Activated naive CD4-positive, alpha-beta T cell treated with anti-CD3 and anti-CD28 coated beads, Interleukin-2, amount 10 ng/mL, durations not matched to agents 5 hours and 36 hours (primary cell): ENCODE measurements at places on chromosomes 6 and 20. TPM values are rescaled to one million over a fixed set of nuclear protein-coding genes. Genes with fewer than 3 reads are reported as not detected.

The HLA-F gene
- total RNA-seq = 312 TPM

The MUC21 gene
- not detected for total RNA-seq

The RAET1G gene
- total RNA-seq = not detected

The BPIFB2 gene
- not detected for total RNA-seq

The RAET1L gene
- total RNA-seq = not detected

The ESR1 gene
- 7.6 TPM for total RNA-seq

The OR2H1 gene
- not detected for total RNA-seq

The HLA-DOB gene
- 2.2 TPM for total RNA-seq

The SAMD3 gene
- total RNA-seq = 71.0 TPM

The FOXS1 gene
- not detected for total RNA-seq

The ELOVL4 gene
- 0.31 TPM for total RNA-seq

The LY6G6D gene
- not detected for total RNA-seq

The CAPN11 gene
- not detected for total RNA-seq

The IYD gene
- total RNA-seq = not detected

The PPIL6 gene
- total RNA-seq = not detected

The OVOL2 gene
- not detected for total RNA-seq

The PPP1R3G gene
- total RNA-seq = 0.15 TPM

The SLA2 gene
- 65.7 TPM for total RNA-seq

The ISM1 gene
- 1.3 TPM for total RNA-seq

The SIRPB1 gene
- total RNA-seq = 7.4 TPM

The HLA-DRB5 gene
- total RNA-seq = 2.9 TPM

The SIGLEC1 gene
- not detected for total RNA-seq

The PLCB1 gene
- 0.38 TPM for total RNA-seq

The MCCD1 gene
- total RNA-seq = not detected

The SMLR1 gene
- not detected for total RNA-seq

The TRIM10 gene
- total RNA-seq = not detected

The GABRR1 gene
- not detected for total RNA-seq

The MAPK14 gene
- total RNA-seq = 59.7 TPM

The TMC2 gene
- not detected for total RNA-seq

The PDE10A gene
- total RNA-seq = not detected

The C4A gene
- total RNA-seq = 6.2 TPM

The ADGRG6 gene
- 0.29 TPM for total RNA-seq

The PROKR2 gene
- total RNA-seq = not detected

The NNAT gene
- not detected for total RNA-seq

The OPRM1 gene
- total RNA-seq = not detected

The RAD21L1 gene
- total RNA-seq = not detected

The KHDRBS2 gene
- total RNA-seq = not detected

The CPNE1 gene
- 289 TPM for total RNA-seq

The MATN4 gene
- total RNA-seq = not detected

The HSPA1L gene
- 3.7 TPM for total RNA-seq
